GM23338 (cell line): ENCODE measurements at places on chromosomes 6 and 20. TPM values are rescaled to one million over a fixed set of nuclear protein-coding genes. Genes with fewer than 3 reads are reported as not detected.

Gene ZC2HC1B
- not detected in 2 replicates for total RNA-seq

Gene NINL
- 22.9 and 31.2 TPM in 2 replicates for total RNA-seq

Gene TMEM74B
- 3.6 and 4.8 TPM in 2 replicates for total RNA-seq

Gene MRAP2
- 10.2 and 13.5 TPM in 2 replicates for total RNA-seq

Gene ZBP1
- not detected in 2 replicates for total RNA-seq

Gene GRIK2
- 1.6 and 3.0 TPM in 2 replicates for total RNA-seq

Gene CCN6
- total RNA-seq, result not detected in 2 replicates

Gene MACROD2
- total RNA-seq, result 2.0 and 2.8 TPM in 2 replicates

Gene PROKR2
- total RNA-seq, result 2.1 and 5.9 TPM in 2 replicates

- DNase-seq, result no peak
These were observed 44.1 kb upstream of the FNDC1 start for GRCh38 chr6:159125014-159125609.

DNA sequence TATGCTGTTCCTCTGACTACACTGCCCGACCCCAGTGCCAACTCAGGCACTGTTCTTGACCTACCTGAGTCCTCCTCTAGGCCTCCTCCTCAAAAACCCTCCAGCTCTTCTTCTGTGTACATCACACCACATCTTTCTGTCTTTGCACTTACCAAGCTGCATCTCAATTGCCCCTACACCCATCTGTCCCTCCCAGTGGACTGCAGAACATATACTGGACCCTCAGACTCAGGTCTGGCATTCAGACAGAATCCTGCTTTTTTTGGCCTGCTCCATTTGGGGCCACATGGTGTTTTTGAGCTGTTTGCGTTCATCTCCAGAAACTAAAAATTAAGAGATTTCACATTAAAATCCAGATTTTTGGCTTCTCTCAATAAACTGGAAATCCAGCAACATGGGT is 23.2 kb upstream of the YWHAB start:
- DNase-seq, result no peak

DNA sequence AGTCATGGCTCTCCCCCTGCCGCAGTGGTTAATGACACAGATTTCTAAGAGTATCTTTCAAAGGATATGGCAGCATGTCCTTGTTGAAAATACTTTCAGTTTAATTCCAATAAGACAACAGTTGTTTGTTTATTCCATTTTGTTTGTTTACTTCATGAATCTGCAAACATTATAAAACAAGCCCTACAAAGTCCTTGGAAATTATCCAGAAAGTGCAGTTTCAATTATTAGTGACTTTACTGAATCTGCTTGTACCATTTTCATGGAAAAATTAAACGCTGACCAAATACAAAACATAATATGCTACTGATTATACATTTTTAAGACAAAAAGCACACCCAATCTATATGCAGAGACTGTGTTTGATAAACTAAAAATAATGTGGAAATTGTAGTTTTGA is 3.3 kb downstream of the HEY2 start:
- no peak for DNase-seq

DNA sequence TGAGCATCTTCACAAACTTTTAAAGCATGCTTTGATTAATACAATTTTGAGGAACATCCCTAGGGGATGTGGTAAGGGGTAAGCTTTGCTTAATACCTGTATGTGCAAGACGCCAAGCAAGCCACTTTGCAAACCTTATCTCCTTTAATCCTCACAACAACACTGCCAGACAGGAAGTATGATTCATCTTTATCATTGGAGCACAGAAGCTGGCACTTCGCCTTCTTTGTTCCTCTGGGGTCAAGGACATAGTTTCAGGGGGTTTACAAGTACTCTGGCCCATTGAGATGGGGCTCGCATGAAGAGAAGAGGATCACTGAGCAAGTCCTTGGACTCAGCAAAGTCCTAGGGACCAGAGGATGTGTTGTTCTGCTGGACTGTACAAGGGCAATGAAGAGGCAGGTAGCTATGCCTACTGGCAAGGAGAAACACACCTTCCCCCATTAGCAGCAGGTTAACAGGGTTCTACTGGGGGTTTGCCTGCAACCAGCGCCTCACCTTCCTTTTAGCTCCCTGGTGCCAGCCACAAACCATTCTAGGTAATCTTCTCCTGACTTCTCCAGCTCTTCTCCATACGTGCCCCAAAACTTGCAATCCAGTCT is 8.8 kb downstream of the TMEM244 start:
- DNase-seq, result no peak

GRCh38 chr6:160128879-160129516 is 7.4 kb downstream of the SLC22A1 start:
- DNase-seq, result no peak

DNA sequence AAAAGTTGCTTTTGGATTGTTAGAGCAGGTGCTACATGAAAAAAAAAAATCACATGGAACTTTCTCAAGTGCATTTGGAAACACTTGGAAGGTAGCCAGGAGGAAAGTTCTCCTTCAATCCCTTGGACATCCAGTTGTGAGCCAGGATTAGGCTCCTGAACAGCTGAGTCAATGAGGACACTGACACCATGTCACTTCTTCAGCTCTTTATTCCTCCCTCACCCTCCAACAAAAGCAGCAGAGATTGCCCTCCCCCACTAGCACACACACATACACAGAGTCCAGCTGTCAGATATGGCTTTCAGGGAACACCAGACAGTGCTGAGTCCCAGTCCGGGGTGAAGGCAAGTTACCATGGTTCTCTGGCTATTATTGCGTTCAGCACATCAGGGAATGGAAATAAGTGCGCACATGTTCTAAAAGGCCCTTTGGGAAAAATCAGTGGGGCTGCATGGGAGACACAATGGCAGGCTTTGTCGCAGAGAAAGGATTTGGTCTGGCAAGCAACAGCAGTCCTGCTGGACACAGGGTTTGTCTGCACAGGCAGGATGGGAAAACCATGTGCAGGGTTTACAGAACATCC is 124.7 kb upstream of the MARCKS start:
- no peak for DNase-seq

DNA sequence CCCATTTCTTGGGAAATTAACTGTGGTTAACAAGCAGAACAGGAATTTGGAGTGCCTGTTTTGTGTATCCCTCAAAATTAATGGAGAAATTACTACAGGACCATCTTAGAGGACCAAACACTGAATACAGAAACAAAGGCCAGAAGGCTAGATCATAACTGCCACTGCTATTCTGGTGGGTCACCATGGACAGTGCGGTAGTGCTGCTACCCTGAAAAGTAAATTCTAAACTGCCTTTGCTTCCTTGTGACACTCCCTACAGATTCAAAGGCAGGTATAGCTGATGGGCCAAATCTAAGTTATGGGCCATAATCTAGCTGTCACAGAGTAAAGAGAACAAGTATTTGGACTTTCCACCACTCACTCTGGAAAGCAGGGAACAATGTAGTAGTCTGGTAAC is 575.8 kb upstream of the ADGRB3 start:
- no peak for DNase-seq

DNA sequence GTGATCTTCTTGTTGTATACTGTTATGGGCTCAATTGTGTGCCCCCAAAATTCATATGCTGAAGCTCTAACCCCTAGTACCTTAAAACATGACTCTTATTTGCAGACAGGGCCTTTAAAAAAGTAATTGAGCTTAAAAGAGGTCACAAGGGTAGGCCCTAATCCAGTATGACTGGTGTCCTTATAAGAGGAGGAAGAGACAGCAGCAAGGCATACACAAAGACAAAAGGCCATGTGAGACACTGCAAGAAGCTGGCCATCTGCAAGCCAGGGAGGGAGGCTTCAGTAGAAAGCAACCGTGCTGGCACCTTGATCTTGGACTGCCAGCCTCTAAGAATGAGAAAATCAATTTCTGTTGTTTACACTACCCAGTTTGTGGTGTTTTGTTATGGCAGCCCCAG is 8.4 kb downstream of the CAGE1 start:
- DNase-seq, result no peak

- DNase-seq, result no peak
These were observed 138.2 kb downstream of the NKAIN2 start for GRCh38 chr6:123941855-123942254.

GRCh38 chr20:50673466-50674137 is 17.7 kb downstream of the RIPOR3 start:
- no peak for DNase-seq

DNA sequence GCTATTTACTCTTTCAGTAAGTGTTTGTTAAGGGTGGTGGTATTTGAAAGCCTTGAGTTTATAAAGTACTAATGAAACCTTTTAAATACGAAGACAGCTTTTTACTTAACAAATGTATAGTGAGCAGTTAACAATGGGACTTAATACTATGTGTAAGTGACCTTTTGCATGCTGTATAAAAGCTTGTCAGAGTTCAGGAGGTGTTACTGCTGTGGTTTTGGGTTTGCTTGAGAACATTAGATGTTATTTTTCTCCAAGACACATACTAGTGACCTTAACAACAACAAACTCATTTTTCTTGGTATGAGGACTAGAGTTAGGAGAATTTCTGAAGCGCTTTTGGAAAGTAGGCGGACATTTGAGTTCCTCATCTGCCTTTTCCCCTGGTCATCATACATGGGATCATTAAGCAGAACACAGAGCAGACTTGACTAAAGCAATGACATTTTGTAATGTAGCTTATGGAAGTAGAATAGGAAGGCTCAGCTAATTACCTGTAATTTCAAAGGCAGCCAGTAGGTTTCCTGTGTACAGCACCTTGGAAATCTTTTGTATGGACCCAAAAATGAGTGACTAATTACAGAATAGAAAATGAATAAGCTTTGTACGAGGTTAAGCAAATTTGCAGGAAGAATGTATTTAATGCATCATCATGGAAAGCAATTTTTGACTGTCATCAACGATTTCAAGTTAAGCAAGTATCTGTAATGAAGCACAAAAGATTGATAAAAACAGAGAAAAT is 14.1 kb downstream of the CDYL start:
- peak; percentile 9 for DNase-seq

DNA sequence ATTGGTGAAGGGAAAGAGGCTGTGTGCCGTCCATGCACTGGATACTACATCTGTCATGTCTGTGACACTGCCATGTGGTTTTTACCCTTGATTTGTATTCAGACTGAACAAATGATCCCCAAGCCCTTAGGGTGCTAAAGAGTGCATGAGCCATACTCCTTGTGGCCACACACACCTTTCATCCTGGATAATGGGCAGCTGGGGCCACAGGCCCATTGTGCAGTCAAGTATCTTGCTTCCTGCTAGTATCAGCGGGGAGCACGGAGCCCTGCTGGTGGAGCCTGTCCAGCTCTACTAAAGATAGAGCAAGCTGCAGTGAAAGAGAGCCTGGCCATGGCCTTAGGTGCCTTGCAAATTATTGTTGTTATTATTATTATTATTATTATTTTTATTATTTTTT is 75.1 kb downstream of the SLX4IP start:
- DNase-seq, result no peak

GRCh38 chr6:35573495-35574110 is 60.9 kb upstream of the TULP1 start:
- DNase-seq, result no peak

DNA sequence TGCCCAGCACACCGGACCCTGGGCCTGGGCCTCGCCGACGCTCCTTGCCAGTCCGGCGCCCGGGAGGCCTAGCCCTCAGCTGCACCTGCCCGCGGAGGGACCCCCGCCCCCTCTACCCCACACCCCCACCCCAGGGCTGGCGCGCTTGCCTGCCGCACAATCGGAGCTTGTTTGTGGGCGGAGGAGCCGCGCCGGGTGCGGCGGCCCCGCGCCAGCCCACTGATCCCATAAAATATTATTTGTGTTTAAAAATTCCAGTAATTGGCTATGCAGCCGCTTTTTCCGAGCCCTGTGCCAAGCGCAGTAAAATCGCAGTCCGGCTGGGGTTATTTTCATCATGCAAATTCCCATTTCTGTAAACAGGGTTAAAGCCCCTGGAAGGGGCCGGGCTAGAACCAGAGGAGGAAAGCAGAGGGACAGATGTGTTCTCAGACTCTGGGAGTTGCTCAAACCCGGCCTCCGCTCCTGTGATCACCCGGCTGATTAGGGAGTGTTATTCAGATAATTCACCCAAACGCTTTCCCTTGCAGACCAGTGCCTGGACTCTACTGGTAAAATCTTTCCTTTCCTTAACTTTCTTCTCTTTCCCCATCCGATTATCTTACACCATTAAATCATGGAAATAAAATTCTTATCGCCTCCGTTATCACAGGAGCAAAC is 93.1 kb downstream of the NCR2 start:
- DNase-seq, result no peak

DNA sequence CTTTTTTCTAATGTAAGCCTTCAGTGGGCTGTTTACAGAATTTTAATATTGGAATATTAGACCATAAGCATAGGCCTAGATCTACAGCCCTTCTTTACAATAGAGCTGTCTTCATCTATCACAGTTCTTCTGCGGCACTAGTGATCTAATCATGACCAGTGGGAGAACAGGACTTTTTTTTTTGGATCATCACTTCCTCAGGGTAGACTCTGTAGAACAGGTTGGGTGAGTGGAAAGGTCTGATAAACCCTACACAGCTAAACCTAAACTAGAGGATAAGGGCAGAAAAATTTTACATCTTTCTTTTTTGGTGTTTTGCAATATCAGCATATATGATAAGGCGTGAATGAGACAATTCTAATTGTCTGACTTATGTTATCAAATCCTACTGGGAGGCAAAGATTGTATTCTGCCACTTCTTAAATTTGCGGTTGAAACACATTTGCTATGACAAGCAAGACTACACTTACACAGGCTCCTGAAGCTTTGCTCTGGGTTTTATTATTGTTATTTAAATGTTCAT is 52.2 kb downstream of the GOPC start:
- DNase-seq, result no peak

GRCh38 chr6:31736021-31736767 is at the start of gene CLIC1:
Gene CLIC1, minus strand, starts transcription at chr6:31736530. Its CDS starts 230 bp downstream, at chr6:31736300.
- DNase-seq, result peak; percentile 90

DNA sequence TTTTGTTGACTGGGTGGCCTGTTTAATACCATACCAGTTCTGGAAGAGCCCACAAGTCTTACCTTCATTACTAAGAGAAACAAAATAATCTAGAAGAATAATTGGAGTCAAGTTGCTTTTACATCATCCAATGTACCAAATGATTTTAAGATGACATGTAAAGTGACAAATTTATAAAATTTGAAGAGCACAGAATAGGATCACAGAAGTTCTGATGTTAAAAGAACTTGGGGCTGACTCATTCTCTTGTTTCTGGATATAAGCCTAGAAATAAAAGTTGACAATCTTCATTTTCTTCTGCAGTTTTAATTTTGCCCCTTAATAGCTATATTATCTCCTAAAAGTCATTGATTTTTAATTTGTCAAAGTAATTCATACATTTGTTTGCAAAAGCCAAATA is 317.5 kb upstream of the MARCKS start:
- DNase-seq, result no peak

- DNase-seq, result no peak
These were observed 455.0 kb upstream of the SOX4 start for GRCh38 chr6:21138336-21139069.
